ENCODE measurements at places on chromosomes 2 and 18. TPM values are rescaled to one million over a fixed set of nuclear protein-coding genes. Genes with fewer than 3 reads are reported as not detected.

DNA sequence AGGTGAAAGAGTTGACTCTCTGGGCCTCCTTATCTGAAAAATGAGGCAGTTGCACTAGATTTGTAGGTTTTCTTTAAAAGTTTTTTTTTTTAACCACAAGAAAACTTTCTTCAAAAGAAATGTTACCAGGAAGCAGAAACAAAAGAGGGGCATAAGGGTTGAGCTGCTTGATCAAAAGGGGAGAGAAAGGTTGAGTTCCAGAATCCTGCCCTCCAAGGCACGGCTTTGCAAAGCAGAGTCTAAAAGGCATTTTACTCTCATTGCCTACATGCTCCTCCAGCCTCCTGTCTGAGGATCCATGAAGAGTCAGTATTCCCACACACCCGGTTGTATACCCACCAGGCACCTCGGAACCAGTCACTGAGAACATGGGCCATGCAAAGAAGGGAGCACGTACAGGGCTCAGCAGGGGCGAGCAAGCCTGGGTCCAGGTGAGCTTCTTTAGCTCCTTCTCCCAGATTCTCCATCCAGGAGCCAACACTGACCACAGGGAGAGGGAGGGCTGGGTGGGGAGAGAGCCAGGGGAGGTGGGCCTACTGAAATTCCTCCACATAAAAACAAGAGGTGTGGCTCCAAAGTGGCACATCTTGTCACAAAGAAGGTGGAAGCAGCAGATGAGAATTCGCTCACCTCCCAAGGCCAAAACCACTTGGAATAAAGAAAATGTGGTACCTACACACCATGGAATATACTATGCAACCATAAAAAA, 116.0 kb upstream of the EPC2 start:
- no peak for DNase-seq

DNA sequence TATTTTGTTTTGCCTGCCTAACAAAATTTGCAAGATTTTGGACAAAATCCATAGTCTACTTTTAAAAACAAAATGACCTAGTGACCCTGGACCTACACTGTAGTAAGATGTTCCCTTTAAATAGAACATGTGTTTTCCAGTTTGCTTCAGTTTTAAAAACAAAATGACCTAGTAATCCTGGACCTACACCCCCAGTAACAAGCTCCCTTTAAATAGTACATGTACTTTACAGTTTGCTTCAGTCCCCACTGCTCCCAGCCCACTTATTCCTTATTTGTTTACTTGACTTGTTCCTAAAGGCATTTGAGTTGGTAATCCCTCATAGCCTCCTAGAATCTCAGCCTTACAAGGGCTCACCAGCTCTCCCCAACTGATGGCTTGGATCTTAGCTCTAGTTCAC, 34.5 kb upstream of the HTR2B start:
- no peak for DNase-seq

DNA sequence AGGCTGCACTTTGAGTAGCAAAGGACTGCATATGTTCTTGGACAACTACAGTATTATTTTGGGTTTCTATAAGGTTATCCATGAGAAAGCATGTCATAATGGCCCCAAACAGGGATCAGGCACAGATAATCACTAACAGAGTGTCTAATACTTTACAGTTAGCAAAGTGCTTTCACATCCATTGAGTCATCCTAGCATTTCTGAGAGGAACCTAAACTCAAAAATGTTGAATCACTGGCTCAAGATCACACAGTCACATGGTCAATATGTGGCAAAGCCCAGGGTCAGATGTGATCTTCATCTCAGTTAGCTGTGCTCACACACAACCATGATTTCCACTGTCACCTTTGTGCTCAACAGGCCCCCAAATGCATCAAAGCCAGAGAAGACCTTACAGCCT, 156.1 kb upstream of the VRK2 start:
- DNase-seq: no peak

- DNase-seq: no peak
These were observed 588.0 kb upstream of the NRXN1 start for GRCh38 chr2:51619961-51620360.

Gene TMEM198
- 4.1 TPM for polyA plus RNA-seq

Gene PRKAG3
- 0.06 TPM for polyA plus RNA-seq

- no peak for DNase-seq
These were observed 92.4 kb downstream of the SOCS6 start for GRCh38 chr18:70380915-70381896.

GRCh38 chr2:190277234-190278112, 42.2 kb downstream of the HIBCH start:
- DNase-seq: peak; percentile 26

Gene EHD3
- 31.5 TPM for polyA plus RNA-seq

Gene SPAG16
- 57.2 TPM for polyA plus RNA-seq

- no peak for DNase-seq
These were observed 82.7 kb downstream of the CALCRL start for GRCh38 chr2:187365315-187365714.

Gene NLRC4
- 1.2 TPM for polyA plus RNA-seq

Gene FAM237A
- polyA plus RNA-seq: not detected

Gene GRHL1
- 5.1 TPM for polyA plus RNA-seq

DNA sequence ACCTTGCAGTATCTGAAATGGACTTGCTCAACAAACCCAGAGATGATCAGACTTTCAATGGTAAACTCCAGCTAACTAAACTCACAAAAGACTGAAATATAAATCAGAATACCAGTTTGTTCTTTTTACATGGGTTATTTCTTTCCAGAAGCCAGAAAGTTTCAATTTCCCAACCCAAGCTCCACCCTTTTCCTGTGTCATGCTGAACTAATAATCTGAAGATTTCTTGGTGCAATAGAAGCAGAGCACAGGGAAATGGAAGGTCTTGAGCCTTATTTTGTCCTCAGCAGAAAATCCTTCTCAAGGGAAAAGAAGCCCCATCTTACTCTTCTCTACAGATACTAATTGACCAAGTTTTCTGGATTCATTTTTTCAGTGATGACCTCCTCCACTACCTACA, 93.3 kb upstream of the PAPOLG start:
- no peak for DNase-seq

Gene SUPT7L
- 65.8 TPM for polyA plus RNA-seq

Gene DNAH6
- polyA plus RNA-seq: 2.0 TPM

DNA sequence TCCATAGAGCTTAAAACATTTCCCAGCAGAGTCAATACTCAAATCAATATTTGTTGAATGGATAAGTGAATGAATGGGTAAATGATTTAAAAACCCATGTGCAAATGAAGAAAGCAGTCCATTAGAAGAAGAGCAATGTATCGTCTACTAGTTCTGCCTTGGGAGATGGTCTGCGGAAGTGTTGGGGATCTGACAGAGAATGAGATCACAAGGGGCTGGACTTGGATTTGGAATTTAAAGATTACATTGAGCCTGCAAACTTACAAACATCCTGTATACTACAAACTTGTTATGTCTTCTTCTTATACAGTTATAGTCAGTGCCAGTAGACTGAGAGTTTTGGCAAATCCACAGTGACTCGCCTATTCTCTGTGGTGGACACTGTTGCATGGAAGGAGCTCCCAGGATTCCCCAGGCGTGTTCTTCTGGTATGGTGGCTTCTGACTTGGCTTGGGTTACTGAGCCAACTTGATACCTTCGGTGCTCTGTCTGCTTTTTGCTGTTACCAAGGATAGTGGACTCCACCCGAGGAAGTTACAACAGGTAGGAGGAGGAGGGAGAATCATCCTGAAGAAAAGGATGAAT, 163.3 kb upstream of the SERPINE2 start:
- DNase-seq: no peak

DNA sequence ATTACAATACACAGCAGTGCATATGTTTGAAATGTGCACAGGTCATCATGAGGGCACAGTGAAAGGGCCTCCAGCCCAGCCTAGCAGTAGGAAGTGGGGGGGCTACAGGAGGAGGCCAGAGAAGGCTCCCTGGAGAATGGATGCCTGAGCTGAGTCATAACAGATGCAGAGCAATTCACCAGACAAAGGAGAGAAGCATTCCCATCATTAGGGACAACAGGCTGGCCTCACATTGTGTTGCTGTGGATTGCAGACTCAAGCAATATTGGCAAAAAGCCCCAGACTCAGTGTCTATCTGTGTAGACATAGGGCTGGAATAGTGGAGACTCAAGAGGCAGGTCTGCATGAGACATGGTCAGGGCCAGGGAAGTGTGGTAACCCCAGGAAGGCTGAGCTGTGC, 329.9 kb downstream of the DLGAP1 start:
- no peak for DNase-seq

Gene C1QL2
- not detected for polyA plus RNA-seq

DNA sequence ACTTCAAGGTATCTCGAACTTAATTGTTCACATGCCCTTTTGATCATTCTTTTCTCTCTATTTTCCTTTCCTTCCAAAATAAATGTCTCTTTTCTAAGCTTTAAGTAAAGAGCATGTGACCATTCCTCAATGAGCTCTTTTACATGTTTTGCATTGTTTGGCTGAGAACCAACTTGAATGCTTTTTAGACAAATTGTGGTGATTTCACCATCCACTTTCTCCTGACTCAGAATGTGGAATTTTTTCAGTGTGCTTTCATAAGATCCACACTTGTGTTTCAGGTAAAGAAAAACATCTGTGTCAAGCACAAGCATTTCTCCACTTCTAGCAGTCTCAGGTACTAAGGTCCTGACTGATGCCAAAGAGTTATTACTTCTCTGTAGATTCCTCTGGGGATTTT, 10.7 kb downstream of the RBM43 start:
- no peak for DNase-seq

GRCh38 chr2:64501946-64502345, 22.2 kb upstream of the AFTPH start:
- DNase-seq: no peak

- no peak for DNase-seq
These were observed 194.4 kb downstream of the TMX3 start for GRCh38 chr18:68520406-68521075.

- no peak for DNase-seq
These were observed 26.7 kb upstream of the NMUR1 start for GRCh38 chr2:231556981-231557380.

- no peak for DNase-seq
These were observed 26.6 kb downstream of the CDKL4 start for GRCh38 chr2:39217192-39217550.

Gene WDR33
- polyA plus RNA-seq: 52.9 TPM

- no peak for DNase-seq
These were observed 261.6 kb upstream of the ZNF804A start for GRCh38 chr2:184336688-184337087.

Gene CPLX4
- polyA plus RNA-seq: 0.07 TPM

DNA sequence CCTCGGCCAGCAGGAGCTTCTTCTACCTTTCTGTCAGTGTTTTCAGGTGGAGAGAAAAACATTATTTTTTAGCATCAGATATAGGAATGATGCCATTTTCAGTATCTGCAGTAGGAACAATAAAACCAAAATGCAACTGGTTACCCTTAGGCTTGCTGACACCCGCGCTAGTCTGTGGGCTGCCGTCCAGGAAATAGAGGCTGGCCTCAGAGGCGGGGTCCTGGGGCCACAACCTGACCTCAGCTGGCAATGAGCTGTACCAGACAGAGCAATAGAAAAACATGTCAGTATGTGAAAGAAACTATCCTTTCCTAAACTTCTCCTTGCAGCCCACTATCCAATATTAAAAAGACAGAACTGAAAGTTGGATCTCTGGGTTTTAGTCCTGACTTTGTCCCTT, 4.6 kb upstream of the ST6GAL2 start:
- no peak for DNase-seq

DNA sequence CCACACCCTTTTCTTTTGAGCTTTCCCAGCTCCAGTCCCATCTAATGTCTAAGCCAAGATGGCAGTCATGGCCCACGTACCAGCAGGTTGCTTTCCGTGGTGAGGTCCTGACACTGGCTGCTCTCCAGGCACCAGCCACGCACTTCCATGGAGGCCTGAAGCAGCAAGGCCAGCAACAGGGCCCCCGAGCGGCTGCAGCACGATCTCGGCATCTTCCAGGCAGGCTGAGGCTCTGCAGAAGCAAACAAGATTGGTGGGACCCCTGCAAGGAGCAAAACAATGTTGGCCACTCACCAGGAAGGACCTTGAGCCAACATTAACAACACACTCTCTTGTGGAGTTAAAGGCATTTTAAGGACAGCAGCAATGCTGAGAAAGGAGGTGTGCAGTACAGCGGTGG, 3.8 kb downstream of the POMC start:
- DNase-seq: no peak

DNA sequence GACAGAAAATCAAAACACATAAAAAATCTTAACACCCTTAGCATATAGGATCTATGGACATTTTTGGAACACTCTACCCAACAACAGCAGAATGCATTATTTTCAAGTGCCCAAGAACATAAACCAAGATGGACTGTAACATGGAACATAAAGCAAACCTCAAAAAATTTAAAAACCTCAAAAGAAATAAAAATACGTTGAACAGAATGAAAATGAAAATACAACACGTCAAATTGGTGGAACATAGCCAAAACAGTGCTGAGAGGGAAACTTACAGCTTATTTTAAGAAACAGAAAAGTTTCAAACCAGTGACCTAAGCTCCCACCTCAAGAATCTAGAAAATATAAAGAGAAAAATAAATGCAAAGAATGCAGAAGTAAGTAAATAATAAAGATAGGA, 58.3 kb upstream of the BCL2L11 start:
- DNase-seq: no peak

DNA sequence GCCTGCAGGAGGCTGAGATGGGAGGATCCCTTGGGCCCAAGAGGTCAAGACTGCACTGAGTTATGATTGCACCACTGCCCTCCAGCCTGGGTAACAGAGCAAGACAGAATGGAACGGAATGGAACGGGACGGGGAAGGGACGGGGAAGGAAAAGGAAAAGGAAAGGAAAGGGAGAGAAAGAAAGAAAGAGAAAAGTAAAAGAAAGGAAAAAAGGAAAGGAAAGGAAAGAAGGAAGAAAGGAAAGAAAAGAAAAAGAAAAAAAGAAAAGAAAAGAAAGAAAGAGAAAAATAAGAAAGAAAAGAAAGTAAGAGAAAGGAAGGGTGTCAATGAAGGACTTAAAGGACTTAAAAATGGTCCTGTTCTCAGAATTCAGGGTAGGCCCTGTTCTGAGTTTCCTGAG, 4.3 kb upstream of the SPOPL start:
- DNase-seq: no peak
